ENCODE measurements at places on chromosomes 5 and 9. TPM values are rescaled to one million over a fixed set of nuclear protein-coding genes. Genes with fewer than 3 reads are reported as not detected.
A peak's percentile ranks its signal among the peaks of the same experiment; 100 is the strongest.

DNA sequence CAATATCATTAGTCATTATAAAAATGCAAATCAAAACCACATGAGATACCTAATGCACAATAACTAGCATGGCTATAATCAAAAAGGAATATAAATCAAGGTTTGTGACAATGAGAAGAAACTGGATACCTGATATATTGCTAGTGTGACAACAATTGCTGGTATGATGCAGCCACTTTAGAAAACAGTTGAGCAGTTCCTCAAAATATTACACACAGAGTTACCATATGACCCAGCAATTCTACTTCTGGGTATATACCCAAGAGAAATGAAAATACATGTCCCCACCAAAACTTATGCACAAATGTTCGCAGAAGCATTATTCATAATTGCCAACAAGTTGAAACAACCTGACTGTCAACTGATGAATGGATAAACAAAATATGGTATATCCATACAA, 339.7 kb upstream of the POU5F2 start:
- H3K4me3 ChIP-seq = no peak overlapping the region
- no peaks in the 10 kb centered on the region for H3K36me3 ChIP-seq
- H3K4me1 ChIP-seq = no peaks in the 10 kb centered on the region
- H3K27ac ChIP-seq = no peak overlapping the region
- no peaks in the 10 kb centered on the region for H3K27me3 ChIP-seq

DNA sequence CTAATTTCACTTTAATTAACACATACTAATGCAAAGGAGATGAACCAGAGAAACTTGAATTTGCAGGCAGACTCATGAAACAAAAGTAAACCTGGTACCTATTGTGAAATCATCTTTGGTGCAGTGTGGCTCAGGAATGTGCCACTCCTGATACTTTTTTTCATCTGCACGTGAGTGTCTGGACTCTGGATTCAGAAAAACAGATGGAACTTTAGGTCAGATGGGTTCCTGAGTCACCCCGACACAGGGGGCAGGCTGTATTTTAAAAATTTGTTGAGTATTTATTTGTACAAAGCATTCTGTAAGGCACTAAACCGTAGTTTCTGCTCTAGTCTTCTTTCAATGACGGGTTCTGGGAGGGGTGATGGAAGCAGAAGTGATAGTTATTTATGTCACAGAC, 52.2 kb upstream of the TUT7 start:
- H3K36me3 ChIP-seq = no peaks in the 10 kb centered on the region
- DNase-seq = no peak
- H3K4me3 ChIP-seq = no peak overlapping the region
- no peaks in the 10 kb centered on the region for H3K4me1 ChIP-seq
- H3K27me3 ChIP-seq = no peaks in the 10 kb centered on the region

The ELP1 gene
- 23.1 TPM for total RNA-seq

- no peak for DNase-seq
- no peaks in the 10 kb centered on the region for H3K4me1 ChIP-seq
- no peak overlapping the region for H3K27ac ChIP-seq
- H3K36me3 ChIP-seq = peaks cover 5% of the 10 kb centered on the region
Observed at GRCh38 chr5:133995883-133996563, 8.8 kb downstream of the VDAC1 start.

The ARID3C gene
- not detected for total RNA-seq

- peaks cover 19% of the 10 kb centered on the region for H3K4me1 ChIP-seq
- DNase-seq = no peak
- peaks cover 14% of the 10 kb centered on the region for H3K27me3 ChIP-seq
- no peak overlapping the region for H3K4me3 ChIP-seq
- no peak overlapping the region for H3K27ac ChIP-seq
Observed at GRCh38 chr9:91037511-91038482, 236.2 kb downstream of the SYK start.

DNA sequence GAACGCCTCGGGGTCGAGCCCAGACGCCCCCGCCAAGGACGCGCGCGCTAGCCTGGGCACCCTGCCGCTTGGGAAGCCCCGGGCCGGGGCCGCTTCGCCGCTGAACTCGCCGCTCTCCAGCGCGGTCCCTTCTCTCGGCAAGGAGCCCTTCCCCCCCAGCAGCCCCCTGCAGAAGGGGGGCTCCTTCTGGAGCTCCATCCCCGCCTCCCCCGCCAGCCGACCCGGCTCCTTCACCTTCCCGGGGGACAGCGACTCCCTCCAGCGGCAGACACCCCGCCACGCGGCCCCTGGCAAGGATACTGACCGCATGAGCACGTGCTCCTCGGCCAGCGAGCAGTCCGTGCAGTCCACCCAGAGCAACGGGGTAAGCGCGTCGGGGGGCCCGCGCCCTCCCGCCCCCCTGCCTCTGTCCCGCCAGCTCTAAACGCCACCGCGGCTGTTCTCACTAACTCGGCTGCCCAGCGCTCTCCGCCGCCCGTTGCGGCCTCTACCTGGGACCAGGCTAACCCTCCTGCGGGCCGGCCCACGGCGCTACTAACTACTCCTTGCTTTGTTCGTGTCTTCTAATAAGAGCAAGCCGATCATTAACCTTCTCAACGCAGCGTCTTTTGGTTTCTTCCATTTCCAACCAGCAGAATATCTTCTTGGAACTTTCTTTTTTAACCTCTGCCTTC, 93.6 kb upstream of the OTULINL start:
- H3K27ac ChIP-seq = no peak overlapping the region
- no peak overlapping the region for H3K4me3 ChIP-seq
- peaks cover 2% of the 10 kb centered on the region for H3K27me3 ChIP-seq

GRCh38 chr5:69528035-69528434, 32.0 kb upstream of the GTF2H2C start:
- H3K27me3 ChIP-seq = no peaks in the 10 kb centered on the region
- H3K36me3 ChIP-seq = no peaks in the 10 kb centered on the region
- no peak for DNase-seq
- H3K4me1 ChIP-seq = no peaks in the 10 kb centered on the region
- no peak overlapping the region for H3K27ac ChIP-seq

The HTR1A gene
- total RNA-seq = not detected

GRCh38 chr5:112784726-112785125, 47.0 kb downstream of the APC start:
- H3K4me1 ChIP-seq = no peaks in the 10 kb centered on the region
- DNase-seq = no peak
- H3K4me3 ChIP-seq = no peak overlapping the region
- no peaks in the 10 kb centered on the region for H3K27me3 ChIP-seq

The PCDHB2 gene
- total RNA-seq = not detected

DNA sequence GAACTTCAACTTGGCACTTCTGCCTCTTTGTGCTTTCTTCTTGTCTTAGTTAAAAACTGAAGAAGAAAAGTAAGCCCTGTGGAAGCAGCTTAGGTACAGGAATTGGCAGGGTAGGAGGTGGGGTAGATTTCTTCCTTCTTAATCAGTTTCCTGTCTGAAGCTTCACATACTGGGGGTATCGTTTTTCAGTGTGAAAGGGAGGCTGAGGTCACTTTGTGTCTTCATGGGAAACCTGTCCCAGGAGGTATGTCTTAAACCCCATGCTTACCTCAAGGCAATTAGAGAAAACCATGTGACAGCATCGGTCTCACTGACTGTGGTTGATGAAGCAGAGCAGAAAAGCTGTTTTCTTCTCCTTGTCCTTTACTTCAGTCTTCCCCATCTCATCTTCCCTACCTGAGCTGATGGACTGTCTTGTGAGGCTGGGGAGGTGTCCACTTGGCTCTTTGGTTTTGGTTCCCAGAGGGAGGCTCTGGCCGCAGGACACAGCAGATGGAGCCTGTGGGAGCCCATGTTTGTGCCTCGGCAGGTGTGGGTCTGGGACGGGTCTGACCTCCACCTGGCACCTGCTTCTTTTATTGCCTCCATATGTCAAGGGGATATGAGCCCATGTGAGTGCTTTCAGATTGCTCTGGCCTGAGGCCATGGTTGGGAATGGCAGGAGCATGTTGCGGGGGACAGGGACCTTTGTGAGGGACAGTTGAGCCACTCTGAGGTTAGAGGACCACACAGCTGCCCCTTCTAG, 47.0 kb downstream of the SH3GL2 start:
- no peaks in the 10 kb centered on the region for H3K27me3 ChIP-seq
- no peak overlapping the region for H3K27ac ChIP-seq
- no peak for DNase-seq
- H3K36me3 ChIP-seq = no peaks in the 10 kb centered on the region
- no peaks in the 10 kb centered on the region for H3K4me1 ChIP-seq
- no peak overlapping the region for H3K4me3 ChIP-seq

DNA sequence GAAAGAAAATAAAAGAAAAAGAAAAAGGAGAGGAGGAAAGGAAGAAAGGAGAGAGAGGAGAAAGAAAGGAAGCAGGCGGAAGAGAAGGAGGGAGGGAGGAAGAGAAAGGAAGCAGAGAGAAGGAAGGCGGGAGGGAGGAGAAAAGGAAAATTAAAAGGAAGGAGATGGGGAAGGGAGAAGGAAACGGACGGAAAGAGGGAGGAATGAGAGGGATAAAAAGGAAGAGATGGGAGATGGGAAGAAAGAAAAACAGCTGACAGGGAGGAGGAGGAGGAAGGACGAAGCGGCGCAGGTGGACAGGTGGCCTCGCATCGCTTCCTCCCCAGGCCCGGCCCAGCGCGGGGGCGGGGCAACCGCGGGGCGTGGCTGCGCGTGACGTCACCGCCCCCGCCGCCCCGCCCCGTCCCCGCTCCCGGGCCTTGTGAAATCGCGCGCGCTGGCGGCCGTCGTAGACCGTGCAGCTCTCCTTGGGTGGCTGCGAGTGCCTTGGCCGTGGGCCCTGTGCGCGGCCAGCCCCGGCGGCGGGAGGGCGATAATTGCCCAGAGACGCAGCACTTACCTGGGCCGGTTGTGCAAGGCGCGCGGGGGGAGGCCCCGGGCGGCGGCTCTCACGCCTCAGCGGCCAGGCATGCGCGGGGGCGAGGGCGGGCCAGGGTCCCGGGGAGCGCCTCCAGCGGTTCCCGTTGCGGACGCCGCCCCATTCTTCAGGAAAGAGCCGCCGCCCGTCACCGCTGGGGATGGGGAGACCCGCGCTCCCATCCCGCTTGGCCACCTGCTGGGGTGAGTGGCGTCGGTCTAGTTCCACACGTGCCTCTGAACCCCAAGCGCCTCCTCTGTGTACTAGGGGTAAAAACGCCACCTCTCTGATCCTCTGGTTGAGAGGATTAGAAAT, 49.6 kb upstream of the FOXE1 start:
- no peak overlapping the region for H3K27ac ChIP-seq
- peaks cover 16% of the 10 kb centered on the region for H3K27me3 ChIP-seq
- peak overlapping the region; percentile 46 for H3K4me3 ChIP-seq
- DNase-seq = peak; percentile 58
- no peaks in the 10 kb centered on the region for H3K4me1 ChIP-seq

- H3K36me3 ChIP-seq = no peaks in the 10 kb centered on the region
- H3K27ac ChIP-seq = peak overlapping the region; percentile 1
- DNase-seq = peak; percentile 8
- H3K4me3 ChIP-seq = no peak overlapping the region
- no peaks in the 10 kb centered on the region for H3K27me3 ChIP-seq
Observed at GRCh38 chr5:10633271-10634049, 69.6 kb downstream of the ANKRD33B start.

- no peak overlapping the region for H3K4me3 ChIP-seq
- DNase-seq = no peak
- H3K36me3 ChIP-seq = no peaks in the 10 kb centered on the region
- H3K4me1 ChIP-seq = no peaks in the 10 kb centered on the region
Observed at GRCh38 chr9:109745335-109746283, 34.4 kb upstream of the PALM2AKAP2 start.

- no peaks in the 10 kb centered on the region for H3K27me3 ChIP-seq
- no peaks in the 10 kb centered on the region for H3K4me1 ChIP-seq
- H3K4me3 ChIP-seq = no peak overlapping the region
- DNase-seq = no peak
Observed at GRCh38 chr5:67265951-67266350, 69.4 kb upstream of the CD180 start.

DNA sequence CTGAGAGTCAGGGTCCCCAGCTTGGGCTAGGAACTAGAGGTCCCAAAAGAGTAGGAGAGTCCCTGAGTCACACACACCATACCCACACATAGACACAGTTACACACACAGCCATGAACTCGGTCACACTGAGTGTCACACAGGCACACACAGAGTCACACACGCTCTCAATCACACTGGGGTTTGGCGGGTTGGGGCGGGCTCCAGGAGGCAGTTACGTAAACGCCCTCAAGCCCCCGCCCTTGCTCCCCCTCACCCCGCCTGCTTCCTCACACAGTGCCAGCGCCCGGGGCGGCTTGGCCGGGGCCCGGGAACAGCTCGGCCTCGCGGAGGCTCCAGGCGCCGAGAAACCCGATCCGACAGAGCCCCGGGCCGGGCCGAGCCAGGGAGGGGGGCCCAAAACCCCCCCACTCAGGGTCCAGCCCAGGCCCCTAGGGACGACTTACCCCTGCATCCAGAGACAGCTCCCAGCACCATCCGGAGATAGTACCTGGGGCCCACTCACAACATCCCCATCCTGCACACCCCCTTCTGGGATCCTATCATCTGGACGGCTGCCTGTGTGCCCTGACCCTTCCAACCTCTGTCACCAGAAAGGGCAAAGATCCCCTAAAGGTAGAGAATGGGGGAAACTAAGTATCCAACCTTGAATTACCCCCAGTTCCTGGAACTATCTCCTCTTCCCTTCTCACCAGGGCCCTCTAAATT, 3.5 kb upstream of the CNTFR start:
- H3K4me1 ChIP-seq = peaks cover 32% of the 10 kb centered on the region
- no peak overlapping the region for H3K27ac ChIP-seq
- H3K27me3 ChIP-seq = peaks cover 69% of the 10 kb centered on the region
- no peaks in the 10 kb centered on the region for H3K36me3 ChIP-seq
- no peak overlapping the region for H3K4me3 ChIP-seq

DNA sequence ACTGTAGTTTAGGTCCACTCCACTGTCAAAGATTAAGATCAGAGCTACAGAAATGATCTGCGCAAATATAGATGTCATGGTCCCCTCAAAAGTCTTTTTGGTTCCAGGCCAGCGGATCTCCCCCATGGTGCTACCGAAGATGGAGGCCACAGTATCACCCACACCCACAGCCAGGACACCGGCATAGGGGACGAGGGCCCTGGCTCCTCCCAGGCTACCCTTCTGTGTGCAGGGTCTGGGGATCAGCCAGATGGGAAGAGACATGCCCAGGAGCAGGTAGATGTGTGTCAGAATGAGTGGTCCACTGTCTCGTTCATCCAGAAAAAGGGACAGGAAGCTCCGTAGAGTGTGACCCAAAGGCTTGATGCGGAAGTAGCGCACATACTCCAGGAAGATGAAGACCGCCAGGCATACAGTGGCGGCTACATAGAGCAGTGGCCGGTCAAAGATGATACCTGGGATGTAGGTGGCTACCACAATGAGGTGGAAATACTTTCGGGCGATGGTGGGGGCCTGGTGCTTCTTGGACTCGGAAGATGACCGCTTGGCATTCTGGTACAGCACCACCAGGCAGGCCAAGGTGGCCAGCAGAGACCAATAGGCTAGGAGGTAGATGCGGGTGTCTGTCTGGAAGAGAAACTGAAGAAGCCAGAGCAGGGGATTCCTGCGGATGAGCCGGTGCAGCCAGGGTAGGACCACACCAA, 1.5 kb downstream of the DOLK start:
- H3K27me3 ChIP-seq = no peaks in the 10 kb centered on the region
- peaks cover 10% of the 10 kb centered on the region for H3K4me1 ChIP-seq
- H3K36me3 ChIP-seq = peaks cover 17% of the 10 kb centered on the region
- H3K27ac ChIP-seq = no peak overlapping the region
- H3K4me3 ChIP-seq = no peak overlapping the region

- no peaks in the 10 kb centered on the region for H3K4me1 ChIP-seq
- no peak overlapping the region for H3K27ac ChIP-seq
Observed at GRCh38 chr9:6628704-6629103, 16.8 kb downstream of the GLDC start.

- no peaks in the 10 kb centered on the region for H3K4me1 ChIP-seq
- no peaks in the 10 kb centered on the region for H3K36me3 ChIP-seq
- no peak overlapping the region for H3K4me3 ChIP-seq
- H3K27ac ChIP-seq = no peak overlapping the region
- H3K27me3 ChIP-seq = no peaks in the 10 kb centered on the region
- DNase-seq = no peak
Observed at GRCh38 chr5:5929291-5930020, 448.9 kb downstream of the MED10 start.

The TMOD1 gene
- 0.70 TPM for total RNA-seq

All from T-cell (primary cell).